ENCODE measurements at places on chromosomes 4 and X.

- no peak for DNase-seq
Measured at GRCh38 chr4:106766519-106766918, 269.6 kb downstream of the DKK2 start.

DNA sequence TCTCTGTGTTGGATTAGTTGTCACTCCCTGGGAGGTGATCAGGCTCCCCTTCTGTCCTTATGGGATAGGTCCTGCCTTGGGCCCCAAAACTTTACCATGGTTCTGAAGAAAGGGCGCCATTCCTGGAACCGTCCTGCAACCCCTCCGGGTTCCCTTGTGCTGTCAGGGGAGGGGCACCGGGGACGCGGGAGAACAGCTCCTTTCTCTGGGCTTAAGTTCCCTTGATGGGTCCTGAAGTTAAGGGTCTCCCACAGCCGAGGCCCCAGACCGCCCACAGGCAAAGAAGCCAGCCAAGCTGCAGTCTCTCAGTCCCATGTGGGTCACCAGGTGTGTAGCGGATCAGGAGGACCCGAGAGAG is 44.8 kb downstream of the UGT2A3 start:
- no peak for DNase-seq

GRCh38 chrX:8679550-8679949 is 52.4 kb downstream of the ANOS1 start:
- DNase-seq = no peak

- DNase-seq = no peak
Measured at GRCh38 chr4:86595426-86595805, 1.3 kb downstream of the PTPN13 start.

DNA sequence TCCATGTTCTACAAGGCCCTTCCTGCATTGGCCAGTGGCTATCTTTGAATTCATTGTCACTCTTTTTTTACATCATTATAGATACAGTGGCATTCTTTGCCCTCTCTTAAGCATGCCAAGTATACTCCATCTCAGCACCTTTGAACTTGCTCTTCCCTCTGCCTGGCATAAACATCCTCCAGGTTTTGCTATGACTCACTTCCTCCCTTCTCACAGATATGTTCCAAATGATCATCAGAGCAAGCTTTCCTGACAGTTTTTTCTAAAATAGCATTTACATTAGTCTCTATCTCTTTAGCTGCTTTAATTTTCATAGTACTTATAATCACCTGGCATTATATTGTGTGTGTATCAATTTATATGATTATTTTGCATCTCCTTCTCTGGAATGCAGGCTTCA is 553.3 kb upstream of the MAGEB2 start:
- no peak for DNase-seq

DNA sequence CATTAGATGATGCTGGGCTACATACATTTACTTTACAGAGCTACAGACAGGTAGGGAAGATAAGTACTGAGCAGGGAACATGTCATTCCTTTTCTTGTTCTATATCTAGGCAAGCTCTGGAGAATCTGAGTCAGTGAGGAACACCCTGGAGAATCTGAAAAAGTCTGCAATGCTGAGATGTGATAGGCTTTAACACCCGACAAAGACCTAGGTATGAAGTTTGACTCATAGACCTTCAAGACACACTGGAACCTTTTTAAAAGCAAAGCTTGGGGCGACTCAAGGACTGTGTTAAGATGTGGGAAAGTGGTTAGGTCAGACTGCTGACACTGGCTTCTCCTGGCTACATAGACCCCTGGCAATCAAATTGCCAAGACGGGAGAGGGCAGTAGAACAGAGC is 42.8 kb downstream of the OSTC start:
- DNase-seq = no peak

- DNase-seq = no peak
Measured at GRCh38 chr4:168769416-168769815, 240.6 kb downstream of the CBR4 start.

DNA sequence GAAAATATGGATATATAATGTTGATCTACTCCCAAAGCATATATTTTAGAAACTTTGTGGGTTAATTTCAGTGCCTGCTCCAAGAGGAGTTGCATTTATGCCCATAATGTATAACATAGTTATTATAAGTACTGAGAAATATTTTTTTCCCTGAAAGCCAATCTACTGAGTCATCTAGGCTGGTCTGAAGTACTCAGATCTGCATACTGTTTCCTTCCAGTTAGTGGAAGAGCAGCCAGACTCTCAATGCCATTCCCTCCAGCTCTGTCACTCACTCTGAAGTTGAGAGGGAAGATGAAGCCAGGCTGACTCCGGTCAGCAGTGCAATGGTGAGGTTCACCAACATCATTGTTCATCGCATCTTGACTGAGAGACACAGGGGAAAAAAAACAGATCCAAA is 505.1 kb downstream of the PPARGC1A start:
- no peak for DNase-seq

- DNase-seq = no peak
Measured at GRCh38 chr4:122531514-122531913, 75.0 kb upstream of the IL2 start.

DNA sequence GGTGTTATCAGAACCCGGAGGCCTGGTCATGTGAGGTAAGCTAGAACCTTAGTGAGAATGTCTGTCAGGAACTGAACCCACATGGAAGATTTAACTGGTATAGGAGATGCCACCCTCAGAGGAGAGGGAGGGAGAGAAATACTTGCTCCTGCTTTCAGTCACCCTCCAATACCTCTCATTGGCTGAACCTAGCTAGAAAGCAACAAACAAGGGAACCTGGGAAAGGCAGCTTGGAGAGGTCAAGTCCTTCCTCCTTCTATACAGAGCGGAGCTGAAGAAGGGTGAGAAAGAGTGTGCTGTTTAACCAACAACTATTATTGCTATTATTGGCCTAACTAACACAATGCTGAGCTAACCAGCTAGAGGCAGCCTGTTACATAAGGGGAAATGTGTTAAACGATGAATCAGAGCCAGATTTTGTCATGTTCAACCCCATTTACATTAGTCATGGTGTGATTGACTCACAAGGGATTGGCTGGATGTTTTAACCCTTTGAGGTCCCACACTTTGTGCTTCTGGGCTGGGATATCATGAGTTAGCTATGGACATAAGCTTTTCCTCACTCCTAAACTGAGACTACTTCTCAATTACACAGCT is 96.5 kb upstream of the ESX1 start:
- DNase-seq = no peak

- DNase-seq = no peak
Measured at GRCh38 chrX:47481160-47481559, 1.9 kb downstream of the ZNF41 start.

GRCh38 chrX:112164420-112164819 is 81.8 kb upstream of the TRPC5 start:
- no peak for DNase-seq

DNA sequence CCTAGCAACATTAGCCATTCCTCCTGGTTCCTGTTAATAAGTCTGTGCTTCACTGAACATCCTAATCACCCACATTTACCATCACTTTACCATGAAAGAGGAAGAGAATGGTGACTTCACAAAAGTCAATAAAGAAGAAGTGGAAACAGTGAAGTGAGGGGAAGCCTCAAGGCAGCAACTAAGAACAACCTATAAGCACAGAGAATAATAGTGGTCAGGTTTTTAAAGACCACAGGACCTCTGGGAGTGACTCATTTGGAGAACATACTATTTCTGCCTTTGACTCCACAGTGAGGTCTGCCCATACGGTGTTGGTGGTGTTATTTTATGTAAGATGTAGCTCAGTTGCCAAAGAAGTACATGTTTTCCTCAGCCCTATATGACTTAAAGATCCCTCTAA is 86.0 kb upstream of the TET2 start:
- DNase-seq = peak; percentile 93

GRCh38 chr4:154560419-154560801 is 2.4 kb upstream of the FGB start:
- DNase-seq = no peak

GRCh38 chr4:145539671-145540070 is 58.0 kb downstream of the SMAD1 start:
- DNase-seq = no peak

- no peak for DNase-seq
Measured at GRCh38 chrX:17495052-17495451, 120.1 kb downstream of the NHS start.

GRCh38 chr4:133137571-133137970 is 11.5 kb upstream of the PCDH10 start:
- no peak for DNase-seq

GRCh38 chr4:83149865-83150652 is 35.5 kb upstream of the PLAC8 start:
- DNase-seq = no peak

GRCh38 chrX:44871114-44871645 is 1.8 kb upstream of the KDM6A start:
- no peak for DNase-seq

GRCh38 chr4:152304220-152304619 is 231.7 kb downstream of the FBXW7 start:
- DNase-seq = peak; percentile 36

DNA sequence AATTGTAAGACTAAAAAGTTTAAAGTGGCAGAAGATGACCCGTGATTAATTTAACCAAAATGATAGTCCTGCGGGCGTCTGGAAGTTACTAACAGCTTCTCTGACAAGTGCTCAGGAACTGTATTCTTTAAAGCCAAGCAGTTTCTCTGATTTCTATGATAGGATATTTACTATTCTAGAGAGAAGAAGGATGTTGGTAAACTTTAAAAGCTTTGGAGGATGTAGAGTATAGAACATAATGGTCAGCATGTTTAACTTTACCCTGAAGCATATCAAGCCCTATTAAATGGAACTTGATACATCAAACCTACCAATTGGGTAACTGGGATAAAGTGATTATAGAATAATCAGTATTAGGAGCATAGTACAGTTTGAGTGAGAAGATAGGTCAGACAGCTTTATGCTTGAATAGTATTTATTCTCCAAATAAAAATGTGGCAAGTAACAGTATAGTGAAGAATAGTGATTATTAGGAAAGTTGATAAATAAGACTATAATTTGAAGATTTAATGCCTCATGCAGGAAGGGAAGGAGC is 1.8 kb downstream of the STIM2 start:
- no peak for DNase-seq

DNA sequence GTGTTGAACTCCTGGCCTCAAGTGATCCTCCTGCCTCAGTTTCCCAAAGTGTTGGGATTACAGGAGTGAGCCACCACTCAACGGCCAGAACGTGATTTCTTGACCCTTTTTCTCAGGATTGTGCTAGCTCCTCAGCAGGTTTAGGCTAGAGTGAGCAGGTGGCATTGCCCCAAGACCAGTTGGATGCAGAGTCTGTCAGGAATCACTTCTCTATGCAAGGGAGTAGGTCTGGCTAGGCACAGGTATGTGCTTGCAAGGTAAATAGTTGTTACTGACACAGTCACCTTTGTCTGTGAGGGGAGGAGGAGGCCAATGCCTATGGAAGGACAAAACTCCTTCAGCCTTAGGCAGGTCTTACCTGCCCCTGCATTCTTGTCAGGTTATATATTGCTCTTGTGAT is 24.2 kb downstream of the SLC25A5 start:
- no peak for DNase-seq

Data from GM12864 (cell line).